ENCODE measurements at places on chromosomes 4 and X.

GRCh38 chr4:185437809-185438208 lies 12.0 kb upstream of the UFSP2 start:
- DNase-seq = no peak

DNA sequence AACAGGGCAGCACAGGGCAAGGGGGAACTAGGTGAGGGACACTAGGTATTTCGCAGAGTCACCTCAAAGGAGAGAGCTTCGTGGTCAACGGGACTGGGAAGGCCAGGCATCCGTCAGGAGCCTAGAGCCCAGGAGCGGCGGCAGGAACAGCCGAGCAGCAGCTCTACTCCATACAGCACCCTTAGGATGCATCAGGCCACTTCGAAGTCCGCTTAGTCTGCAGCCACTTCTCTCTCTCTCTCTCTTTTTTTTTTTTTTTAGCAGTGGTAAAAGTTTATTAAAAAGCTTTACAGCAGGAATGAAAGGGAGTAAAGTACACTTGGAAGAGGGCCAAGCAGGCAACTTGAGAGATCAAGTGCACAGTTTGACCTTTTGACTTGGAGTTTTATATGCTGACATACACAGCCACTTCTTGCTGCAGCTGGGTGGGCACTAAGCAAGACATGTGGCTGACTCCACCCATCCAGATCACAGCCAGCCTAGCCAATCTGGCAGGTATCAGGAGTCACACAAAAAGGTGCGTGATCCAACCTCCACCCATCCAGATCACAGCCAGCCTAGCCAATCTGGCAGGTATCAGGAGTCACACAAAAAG lies 209.7 kb upstream of the RADX start:
- DNase-seq = no peak

DNA sequence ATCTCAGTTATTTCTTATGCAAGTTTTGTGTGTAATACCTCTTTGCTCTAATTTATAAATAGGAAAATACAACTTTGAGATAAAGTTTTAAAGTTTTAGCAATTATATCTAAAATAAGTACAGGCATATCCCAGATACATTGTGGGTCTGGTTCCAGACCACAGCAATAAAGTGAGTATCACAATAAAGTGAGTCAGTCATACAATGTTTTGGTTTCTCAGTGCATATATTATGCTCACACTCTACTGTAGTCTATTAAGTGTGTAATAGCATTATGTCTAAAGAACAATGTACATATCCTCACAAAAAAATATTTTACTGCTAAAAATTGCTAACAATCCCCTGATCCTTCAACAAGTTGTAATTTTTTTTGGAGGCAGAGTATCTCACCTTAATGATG lies 49.2 kb downstream of the ANAPC10 start:
- DNase-seq = no peak

DNA sequence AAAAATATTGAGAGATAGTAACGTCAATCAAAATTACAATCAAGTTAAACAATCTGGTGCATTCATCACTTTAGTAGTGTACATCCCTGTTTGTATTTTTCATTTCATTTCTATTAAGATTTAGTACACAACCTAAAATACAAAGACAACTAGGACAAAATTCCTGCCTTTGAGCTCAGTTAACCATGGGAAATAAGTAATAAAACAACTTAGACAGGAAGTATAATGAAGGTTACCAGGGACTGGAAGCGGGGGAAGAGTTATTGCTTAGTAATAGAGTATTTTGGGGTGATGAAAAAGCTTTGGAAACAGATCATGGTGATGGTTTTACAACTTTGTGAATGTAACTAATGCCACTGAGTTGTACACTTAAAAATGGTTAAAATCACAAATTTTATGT lies 25.6 kb upstream of the ATXN3L start:
- DNase-seq = no peak

- no peak for DNase-seq
These were observed 469.0 kb upstream of the MAGEB2 start for GRCh38 chrX:29746326-29746725.

GRCh38 chr4:158782551-158783360 lies 13.9 kb downstream of the FNIP2 start:
- DNase-seq = no peak

- DNase-seq = no peak
These were observed 91.1 kb upstream of the KIT start for GRCh38 chr4:54566608-54567007.

GRCh38 chr4:177100307-177100706 lies 209.4 kb upstream of the NEIL3 start:
- DNase-seq = no peak

DNA sequence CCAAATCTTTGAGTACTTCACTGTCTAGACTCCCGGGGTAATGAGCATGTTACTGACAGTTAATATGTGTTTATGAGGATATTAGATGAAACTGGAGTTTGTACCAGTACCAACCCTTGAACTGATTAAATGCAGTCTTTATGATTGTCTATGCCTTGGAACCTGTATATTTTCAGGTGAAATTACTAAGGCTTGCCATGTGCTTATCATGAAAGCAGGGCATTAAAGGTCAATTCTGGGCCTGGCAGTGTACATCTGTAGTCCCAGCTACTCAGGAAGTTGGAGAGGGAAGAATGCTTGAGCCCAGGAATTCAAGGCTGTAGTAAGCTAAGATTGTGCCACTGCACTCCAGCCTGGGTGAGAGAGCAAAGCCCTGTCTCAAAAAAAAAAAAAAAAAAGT lies 27.6 kb downstream of the PHEX start:
- no peak for DNase-seq

DNA sequence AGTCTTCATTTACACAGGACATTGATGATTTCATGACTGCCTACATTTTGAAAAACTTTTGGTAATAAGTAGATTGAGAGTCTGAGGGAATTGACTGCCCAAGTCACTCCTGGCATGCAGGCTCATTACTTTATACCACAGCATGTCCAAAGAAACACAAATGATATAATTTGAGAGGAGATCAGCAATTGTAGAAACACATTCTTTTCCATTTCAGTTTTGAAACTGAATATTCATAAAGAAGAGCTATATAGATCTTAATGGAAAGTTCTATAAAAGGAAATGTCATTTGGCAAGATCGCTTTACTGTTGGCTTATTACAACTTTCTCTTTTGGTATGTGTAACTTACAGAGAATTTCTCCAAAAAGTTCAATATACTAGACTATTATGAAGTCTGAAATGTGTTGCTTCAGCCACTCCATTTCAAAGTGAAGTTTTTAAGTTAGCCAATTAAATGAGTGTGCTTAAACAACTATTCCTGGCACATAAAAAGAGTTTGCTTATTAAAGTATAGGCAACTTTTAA lies 158.0 kb downstream of the ARAP2 start:
- DNase-seq = no peak

DNA sequence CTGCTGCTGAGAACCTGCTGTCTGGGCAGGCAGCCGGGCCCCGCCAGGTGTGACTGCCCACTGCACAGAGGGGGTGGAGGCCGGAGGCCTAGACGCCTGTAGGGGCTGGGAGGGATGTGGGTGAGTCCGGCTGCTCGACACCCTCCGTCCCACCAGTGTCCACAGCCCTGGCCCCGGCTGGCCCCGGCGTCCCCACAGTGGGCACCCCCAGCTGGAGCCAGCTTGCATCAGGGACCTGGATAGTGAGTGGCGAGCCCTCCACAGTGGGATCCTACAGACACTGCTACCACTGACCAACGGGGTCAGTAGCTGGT lies 34.7 kb upstream of the SPON2 start:
- DNase-seq = no peak

DNA sequence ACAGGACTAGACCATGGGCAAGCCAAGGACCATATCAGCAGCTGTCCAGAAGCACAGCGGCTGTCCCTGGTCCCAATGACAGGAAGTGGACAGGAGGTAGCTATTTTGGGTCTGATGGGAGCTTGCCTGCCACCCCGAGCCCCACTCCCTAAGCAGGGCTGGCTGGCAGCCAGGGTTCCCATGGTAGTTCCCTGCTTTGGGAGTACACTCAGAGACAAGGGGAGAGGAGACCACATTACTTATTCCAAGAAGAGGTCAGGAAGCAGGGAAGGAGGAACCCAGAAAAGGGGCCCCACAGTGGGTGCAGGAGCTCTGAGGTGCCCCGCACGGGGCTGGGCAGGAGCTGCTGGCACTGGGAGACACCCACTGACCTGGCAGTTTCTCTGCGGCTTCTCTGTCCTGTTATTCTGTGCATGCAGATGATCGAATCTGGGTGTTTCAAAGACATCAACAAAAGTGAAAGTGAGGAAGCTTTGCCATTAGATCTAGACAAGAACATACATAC lies 36.3 kb downstream of the HTT-AS start:
- DNase-seq = no peak

DNA sequence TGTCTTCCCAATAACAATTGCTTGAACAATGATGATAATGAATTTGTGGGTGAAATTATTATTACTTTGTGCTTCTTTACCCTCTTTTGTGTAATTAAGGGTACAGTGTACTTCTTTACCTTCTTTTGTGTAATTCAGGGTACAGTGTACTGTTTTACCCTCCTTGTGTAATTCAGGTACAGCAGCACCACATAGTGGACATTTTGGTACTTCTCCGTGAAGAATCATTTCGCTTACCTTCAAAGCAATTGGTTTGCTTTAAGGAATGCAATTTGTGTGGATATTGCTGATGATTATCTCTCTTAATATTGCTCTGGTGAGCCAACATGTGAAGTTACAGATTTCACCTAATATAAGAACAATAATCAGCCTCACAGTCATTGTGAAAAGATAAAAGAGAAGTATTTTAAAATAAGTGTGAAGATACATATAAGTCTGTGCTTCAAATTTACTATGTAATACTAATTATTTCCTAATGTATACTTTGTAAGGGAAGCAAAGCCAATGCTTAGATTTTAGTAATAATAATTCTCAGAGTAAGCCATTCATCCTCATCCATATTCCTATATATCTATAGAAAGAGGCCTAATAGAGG lies 27.2 kb upstream of the SEC24B start:
- DNase-seq = no peak

DNA sequence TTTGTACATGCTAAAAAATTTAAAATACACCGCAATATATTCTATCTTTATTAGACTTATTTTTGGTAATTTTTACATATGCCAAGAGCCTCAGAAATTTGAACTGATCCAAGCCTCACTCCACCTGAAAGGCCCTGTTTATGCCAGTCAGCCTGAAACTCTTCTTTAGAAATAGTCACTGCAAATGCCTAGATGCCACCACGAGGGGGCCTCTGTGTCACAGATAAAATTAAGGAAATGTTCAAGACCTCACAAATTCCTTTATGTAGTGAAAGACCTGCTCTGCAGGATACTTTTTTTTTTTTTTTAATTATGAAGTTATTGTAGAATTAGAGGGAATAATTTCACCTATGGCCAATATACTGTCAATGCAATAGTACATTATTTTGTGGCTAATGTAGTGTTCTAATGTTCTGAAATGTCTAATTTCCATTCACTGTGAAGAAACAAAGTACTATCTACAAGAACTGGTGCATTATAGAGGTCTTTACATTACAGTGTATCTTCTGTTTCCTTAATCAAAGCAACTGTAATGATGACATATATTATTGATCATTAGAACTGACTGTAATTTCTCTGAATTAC lies 69.8 kb downstream of the DTHD1 start:
- no peak for DNase-seq

GRCh38 chr4:159169404-159170302 lies 66.8 kb downstream of the RAPGEF2 start:
- DNase-seq = no peak

DNA sequence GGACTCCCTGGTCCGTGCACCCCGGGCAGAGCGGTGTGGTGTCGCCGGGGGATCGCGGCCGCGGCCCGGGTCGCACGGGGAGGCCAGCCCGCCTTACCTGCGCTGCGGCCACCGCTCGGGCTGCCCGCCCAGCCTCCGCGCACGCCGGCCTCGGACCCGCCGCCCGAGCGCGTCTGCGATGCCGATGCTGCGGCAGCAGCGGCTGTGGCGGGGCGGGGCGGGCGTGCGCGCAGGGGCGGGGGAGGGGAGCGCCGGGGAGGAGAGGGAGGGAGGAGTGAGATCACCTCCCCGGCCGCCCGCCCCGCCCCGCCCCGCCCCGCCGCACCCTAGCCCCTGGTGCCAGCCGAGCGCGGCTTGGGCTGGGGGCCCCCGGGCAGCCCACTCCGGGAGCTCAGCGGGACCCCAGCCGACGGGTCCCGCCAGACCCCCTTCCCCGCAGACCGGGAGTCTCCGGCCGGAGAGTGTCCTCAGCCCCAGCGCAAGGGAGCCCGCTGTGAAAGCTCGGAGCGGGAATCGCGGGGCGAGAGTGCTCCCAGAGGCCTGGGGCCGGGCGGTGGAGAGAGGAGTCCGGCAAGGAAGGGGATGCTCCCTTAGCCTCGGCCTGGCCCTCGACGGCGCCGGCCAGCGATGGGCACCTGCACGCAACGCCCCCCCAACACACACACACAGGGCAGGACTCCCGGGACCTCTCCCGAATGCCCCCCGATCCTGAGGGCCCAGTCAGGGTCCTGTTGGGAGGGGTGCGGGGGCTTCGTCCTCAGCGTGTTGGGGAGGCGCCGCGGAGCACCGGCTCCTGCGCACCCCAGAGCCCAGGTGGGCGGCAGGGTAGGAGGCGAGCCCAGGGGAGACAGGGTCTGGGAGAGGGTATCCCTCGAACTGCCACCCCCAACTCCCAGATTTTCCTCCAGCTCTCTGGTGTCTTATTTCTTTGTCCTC lies at the start of gene L1CAM:
Gene L1CAM, minus strand, starts transcription at position 206 of the 936 bp plus-strand sequence. CDS start 10,337 bp downstream, outside the sequence.
- DNase-seq = peak; percentile 25

DNA sequence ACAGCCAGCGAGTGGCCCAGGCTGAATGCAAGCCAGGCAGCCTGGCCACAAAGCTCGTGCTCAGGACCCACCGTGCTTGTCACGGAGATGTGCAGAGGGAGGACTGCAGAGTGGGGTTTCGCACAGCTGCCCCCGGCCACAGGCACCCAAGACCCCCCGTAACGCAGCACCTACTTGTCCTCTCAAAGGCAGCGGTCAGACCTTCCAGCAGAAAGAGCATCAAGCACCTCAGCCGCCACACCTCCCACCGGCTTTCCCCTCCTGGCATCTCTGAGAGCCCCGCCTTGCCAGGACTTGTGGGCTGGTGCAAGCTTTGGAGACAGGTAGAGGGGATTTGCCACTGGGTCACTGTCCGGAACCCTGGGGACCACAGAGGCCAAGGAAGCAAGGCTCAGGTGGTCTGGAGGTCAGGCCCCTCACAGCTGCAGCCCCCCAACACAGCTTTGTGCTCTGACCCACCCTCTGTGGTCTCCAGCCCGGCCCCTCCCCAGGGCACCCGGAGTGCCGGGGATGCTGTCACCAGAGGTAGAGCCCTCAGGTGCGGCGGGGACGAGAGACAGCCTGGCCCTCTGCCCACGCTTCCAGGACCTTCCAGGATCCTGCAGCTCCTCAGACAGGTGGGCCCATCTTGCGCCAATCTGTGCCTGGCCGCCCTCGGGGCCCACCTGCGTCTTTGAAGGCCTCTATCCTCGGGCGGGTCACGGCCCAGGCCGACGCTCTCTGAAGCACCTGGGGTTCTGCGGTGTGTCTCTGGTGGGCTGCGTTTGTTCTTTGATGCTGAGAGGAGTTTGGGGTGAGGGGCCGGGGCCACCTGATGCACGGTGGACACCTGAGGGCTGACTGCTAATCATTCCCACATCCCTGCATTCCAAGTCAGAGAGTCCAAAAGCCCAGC lies 34.4 kb upstream of the HMX1 start:
- DNase-seq = no peak

GRCh38 chr4:115687052-115687755 lies 573.8 kb upstream of the NDST4 start:
- no peak for DNase-seq

GRCh38 chr4:128800701-128801284 lies 8.7 kb upstream of the JADE1 start:
- DNase-seq = no peak

- peak; percentile 50 for DNase-seq
These were observed at the start of gene TCEAL3 for GRCh38 chrX:103607364-103608305. TCEAL3 (plus strand) TSS chrX:103607963; CDS start chrX:103609065, 1,102 bp downstream.

- no peak for DNase-seq
These were observed 9.0 kb downstream of the SORBS2 start for GRCh38 chr4:185803022-185803421.

- DNase-seq = no peak
These were observed 18.9 kb downstream of the DNAJB14 start for GRCh38 chr4:99927566-99927965.

All from nucleus accumbens (tissue), 56 donors.